Activated naive CD8-positive, alpha-beta T cell treated with anti-CD3 and anti-CD28 coated beads for 36 hours (primary cell): ENCODE measurements at places on chromosomes 6 and 20. TPM values are rescaled to one million over a fixed set of nuclear protein-coding genes. Genes with fewer than 3 reads are reported as not detected.

Gene RAB44
- total RNA-seq = not detected

Gene FAM83D
- total RNA-seq = 11.8 TPM

DNA sequence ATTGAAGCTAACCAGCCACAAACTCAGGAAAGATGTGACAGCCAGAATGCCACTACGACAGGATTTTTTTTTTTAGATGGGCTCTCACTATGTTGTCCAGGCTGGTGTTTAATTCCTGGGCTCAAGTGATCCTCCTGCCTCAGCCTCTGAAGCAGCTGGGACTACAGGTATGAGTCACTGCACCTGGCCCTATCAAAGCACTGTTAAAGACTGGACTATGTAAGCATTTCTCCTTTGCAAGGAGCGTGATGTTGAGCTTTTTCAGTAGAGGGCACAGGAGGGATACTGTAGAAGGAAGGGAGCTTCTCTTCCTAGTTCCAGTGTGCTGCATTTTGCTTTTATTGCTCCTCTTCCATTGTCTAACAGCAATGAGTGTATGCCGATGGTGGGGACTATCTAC is 35.8 kb downstream of the ZBTB9 start:
- DNase-seq = no peak

DNA sequence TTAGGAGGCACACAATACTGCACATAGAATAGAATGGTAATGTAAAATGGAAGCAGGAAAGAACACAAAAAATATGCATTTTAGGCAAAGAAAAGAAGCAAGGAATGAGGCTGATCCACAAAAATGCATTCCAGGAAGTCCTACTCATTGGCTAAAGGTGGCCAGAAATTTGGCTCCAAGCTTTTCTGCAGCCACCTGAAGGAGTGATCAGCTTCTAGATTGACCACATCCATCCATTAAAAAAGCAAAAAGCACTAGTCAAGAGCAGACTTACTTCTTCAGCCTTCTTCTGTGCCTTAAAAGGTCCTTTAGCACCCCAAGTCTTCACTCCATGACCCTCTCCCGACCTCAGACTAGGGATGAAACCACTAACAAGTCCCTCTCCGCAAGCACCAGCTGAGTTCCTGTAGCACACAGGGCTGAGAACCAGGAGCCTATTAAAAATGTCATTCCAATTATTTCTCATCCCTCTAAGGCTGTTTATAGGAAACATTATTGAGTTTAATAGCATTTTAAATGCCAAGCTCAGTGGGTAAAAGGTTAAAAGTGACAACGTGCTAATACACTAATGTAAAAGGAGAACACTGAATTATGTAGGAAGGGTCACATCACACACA is 36.5 kb downstream of the TRAM2 start:
- DNase-seq = no peak
